NCI-H187 treated with DMSO at 0.1 percent for 48 hours (cell line): ENCODE measurements at places on chromosomes 3 and 15.

DNA sequence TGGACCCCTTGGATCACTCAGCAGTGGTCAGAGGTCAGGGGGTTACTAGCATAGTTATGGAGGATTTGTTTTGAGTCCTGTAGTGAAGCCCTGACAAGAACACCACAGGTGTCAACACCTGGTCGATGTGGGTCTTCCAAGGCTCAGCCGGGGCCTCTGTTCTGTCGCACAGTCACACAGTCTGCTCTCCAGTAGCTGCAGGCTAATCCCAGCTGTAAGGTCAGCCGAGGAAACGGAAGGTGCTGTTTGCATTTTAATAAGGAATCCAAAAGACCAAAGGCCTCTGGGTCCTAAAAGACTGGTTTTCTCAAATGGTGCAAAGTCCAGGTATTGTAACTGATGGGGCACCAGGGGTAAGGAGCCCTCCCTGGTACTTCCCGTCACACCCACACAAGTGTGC, 71.7 kb downstream of the RPLP1 start:
- no peak for DNase-seq

DNA sequence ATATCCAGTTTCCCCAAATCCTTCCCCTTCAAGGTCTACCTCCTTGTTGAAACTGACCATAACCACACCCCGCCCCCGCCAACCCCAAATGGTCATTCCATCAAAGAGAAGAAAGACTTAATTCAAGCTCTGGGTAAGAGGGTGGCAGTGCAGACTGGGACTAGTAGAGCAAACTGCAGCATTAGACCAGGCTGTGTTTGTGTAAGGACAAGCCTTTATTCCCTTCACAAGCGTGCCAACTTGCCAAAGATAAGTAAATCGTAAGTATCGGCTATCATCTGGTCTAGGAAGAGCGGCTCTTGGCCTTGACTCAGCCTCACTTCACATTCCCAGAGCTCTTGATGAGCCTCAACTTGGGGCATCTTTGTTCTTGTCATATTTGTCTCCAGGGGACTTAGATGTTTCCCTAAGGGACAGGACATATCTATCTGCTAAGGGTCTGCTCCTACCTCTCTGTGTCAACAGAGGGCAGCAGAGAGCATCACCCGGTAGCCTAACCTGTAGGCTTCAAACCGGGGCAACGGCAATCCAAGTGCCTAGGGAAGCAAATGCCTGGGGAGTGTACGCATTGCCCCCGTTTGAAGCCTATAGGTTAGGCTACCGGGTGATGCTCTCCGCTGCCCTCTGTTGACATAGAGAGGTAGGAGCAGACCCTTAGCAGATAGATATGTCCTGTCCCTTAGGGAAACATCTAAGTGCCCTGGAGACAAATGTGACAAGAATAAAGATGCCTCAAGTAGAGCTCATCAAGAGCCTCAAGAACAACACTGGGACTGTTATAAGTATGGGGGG, 8.9 kb upstream of the MAP3K13 start:
- DNase-seq: peak; percentile 24

DNA sequence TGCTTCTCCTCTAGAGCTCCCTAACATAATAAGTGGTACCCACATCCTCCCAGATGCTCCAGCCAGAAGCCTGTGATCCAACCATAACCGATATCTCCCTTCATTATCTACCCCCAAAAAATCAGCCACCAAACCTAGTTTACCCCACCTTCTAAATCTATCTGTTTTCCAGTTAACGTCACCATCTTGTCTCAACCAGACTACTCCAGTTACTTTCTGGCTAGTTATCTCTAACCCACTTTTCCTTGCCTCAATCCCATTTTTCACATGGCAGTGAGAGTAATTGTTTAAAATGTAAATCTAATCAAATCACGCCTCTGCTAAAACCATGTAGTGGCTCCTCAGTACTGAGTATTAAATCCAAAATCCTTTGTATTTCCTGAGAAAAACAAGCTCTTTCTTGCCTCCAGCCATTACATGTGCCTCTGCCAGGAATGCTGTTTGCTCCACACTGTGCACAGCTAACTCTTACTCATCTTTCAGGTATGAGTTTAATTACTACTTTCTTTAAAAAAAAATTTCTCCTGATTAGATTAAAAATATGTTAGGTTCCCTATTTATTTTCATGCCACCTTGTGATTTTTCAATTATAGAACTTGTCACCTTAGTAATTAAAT, 15.4 kb downstream of the CCDC54 start:
- DNase-seq: no peak

GRCh38 chr15:58380280-58380945, 51.4 kb upstream of the LIPC start:
- no peak for DNase-seq

DNA sequence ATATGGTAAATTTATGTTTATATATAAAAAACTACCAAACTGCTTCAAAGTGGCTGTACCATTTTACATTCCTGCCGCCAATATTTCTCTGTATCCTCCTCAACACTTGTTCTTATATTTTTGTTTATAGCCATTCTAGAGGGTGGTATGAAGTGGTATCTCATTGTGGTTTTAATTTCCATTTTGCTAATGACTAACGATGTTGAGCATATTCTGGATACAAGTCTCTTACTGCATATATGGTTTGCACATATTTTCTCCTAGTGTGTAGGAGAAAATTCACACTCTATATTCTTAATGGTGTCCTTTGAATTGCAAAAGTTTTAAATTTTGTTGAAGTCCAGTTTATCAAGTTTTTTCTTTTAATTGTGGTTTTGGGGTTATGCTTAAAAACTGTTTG, 15.1 kb downstream of the NMD3 start:
- DNase-seq: no peak

DNA sequence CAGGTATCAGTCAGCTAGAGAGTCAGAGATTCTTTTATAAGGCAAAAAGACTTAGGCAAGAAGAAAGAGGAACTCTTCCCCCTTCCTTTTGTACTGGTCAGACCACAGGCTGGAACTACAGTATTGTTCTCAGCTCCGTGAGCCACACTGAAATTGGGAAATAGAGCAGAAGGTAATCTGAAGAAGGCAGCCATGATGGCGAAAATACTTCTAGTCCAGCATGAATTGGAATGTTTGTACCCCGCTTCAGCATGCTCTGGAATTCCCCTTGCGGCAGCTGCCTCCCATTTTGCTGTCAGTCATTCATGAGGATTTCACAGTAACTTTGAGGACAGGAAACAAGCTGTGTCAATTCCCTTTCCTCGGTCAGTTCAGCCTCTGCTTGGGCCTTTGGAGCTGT, 96.2 kb downstream of the CORO2B start:
- no peak for DNase-seq

DNA sequence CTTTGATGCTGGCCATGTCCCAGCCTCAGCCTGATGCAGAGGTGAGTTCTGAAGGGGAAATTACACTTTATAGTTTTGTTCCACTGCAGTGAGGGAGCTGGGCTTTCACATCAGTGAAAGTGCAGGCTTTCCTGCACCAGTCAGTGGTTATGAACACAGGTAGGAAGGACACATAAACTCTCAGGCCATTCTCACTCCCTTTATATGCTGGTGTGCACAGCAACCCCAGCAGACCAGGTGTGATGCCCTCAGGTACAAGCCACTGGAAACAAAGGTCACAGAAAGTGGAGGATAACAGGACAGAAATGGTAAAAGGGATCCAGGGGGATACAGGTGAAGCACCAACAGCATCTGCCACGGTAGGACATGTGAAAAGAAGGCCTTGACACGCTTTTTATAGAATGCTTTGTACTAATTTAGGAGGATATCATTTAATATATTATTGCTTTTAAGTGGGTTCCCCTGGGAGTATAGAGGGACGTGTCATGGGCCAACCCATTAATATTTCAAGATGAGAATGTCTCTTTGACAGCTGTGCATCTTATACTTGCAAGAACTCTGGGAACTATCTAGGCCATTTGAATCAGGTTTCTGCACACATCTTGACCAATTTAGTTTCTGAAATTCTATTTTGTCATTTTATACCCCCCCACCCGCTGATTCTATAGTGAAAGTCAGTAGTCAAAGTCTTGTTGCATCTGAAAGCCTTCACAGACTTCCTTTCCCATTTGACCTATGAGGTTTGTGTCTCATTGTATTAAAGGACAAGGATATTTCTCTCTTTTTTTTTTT, 25.0 kb upstream of the BLM start:
- no peak for DNase-seq

DNA sequence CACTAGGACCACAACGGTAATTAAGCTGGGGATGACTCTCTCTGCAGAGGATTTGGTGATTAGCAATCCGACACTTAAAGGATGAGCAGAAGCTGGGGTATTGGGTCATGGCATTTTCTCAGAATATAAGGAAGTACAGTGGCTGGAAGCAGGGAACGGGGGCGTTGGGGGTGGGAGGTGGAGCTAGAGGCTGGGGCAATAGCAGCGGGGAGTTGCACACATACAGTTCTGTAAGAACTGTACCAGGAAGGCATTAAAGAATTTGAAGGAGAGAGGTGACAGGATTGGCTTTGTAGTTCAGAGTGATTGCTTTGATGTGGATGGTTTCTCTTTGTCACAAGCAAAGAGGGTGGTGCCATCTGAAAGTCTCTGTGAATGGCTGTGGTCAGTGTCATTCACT, 28.2 kb downstream of the PSMD6 start:
- no peak for DNase-seq

DNA sequence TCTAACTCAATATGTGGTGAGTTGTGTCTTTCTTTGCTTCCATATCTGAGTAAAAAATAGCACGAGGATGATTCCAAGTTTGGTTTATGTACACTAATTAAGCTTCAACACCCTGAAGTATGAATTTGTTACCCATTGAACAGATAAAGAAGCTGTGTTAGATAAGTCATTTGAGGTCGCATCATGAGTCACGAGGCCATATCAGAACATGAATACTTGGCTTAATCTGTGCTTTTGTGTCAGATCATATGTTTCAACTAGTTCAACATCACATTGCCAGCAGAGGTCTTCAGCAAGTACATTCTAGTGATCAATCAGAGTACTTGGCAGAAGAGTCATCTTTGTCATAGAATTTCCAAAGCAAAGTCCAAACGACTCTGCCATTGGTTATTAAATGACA, 26.3 kb upstream of the MITF start:
- no peak for DNase-seq

GRCh38 chr3:13015286-13016082, 57.7 kb downstream of the IQSEC1 start:
- DNase-seq: no peak

GRCh38 chr15:25879438-25879837, 16.3 kb upstream of the ATP10A start:
- DNase-seq: no peak

GRCh38 chr3:106552351-106553043, 683.7 kb upstream of the CBLB start:
- DNase-seq: no peak

GRCh38 chr15:51470512-51470911, 129.1 kb downstream of the GLDN start:
- DNase-seq: no peak

- DNase-seq: no peak
Observed at GRCh38 chr3:63959146-63959545, 47.0 kb upstream of the SCAANT1 start.

DNA sequence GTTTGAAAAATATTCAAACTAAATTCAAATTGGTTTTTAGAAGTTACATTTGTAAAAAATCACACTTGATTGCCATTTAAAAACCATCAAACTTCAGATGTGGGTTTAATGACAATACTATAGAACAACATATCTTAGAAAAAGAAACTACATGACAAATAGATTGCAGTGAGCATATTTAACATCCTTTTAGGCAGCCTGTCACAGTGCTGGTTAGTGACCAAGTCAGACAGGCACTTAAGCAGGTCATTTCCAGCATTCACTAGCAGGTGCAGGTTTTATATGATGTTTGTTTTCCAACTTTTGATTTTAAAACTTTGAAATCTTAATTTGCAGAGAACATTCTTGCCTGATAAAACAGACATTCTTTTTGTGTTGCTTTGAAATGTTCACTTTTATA, 115.7 kb downstream of the MBNL1 start:
- DNase-seq: no peak

GRCh38 chr3:9157651-9158362, 91.6 kb downstream of the SRGAP3 start:
- DNase-seq: no peak

GRCh38 chr3:109973733-109974132, 636.4 kb upstream of the DPPA4 start:
- DNase-seq: no peak

GRCh38 chr15:68445351-68445750, 13.4 kb upstream of the ITGA11 start:
- no peak for DNase-seq

DNA sequence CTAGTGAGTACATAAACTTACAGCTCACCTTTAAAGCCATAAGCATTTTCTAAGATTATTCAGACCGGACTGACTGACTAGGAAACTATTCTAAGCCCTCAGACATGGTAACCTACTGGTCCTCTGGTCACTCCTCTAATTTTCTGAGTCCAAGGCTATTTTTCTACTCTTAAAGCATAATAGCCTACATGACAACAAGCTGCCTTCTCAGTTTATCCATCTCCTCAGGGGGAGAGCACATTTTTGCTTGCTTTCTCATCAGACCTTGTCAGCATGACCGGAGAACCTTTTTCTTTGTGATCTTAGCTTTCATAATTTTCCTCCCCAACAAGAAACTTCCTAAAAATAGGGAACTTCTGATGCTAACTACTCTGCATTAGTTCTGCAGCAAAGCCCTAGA, 38.4 kb downstream of the UBP1 start:
- DNase-seq: no peak

GRCh38 chr3:9704347-9705322, 1.0 kb downstream of the CPNE9 start:
- DNase-seq: no peak

DNA sequence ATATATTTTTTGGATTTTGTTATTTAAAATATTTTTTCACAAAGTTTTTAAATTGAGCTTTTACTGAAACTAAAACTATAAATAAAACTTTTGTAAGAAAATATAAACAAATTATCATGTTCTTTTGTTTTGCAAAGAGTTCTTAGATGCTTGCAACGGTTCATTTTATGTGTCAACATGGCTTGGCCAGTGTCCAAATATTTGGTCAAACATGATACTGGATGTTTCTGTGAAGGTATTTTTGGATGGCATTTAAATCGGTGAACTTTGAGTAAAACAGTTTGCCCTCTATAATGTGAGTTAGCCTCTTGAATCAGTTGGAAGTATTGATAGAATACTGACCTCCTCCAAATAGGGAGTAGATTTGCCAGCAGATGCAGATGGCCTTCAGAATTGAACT, 612.6 kb upstream of the NECTIN3 start:
- no peak for DNase-seq

- DNase-seq: no peak
Observed at GRCh38 chr3:71398157-71398836, 185.2 kb downstream of the FOXP1 start.

- no peak for DNase-seq
Observed at GRCh38 chr3:151552589-151552988, 91.7 kb upstream of the IGSF10 start.

DNA sequence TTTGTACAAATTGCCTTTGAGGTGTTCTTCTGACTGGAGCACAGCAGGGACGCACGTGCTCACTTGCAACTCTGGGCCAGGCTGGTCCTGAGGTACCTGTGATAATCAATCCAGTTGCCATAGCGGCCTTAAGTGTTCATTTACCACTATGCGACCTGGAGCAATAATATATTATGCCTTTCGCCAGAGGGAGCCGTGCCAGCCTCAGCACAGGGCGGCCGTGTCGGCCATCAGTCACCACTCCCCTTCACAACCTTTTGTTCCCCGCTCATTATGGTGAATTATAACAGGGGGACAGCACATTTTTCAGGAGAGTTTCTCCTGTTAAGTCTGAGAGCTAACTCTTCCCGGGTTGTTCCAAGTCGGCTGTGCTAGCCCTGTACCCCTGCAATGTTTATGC, 289.7 kb downstream of the RORA start:
- no peak for DNase-seq

GRCh38 chr3:134323966-134324962, 50.0 kb downstream of the AMOTL2 start:
- no peak for DNase-seq
